Stimulated activated CD4-positive, alpha-beta T cell treated with anti-CD3 and anti-CD28 coated beads, Interleukin-12 subunit alpha, Interleukin-12 subunit beta, amount 100 ng/mL, for 24 hours (primary cell): ENCODE measurements at places on chromosomes 6 and 20.

GRCh38 chr6:144134176-144134575 is 16.1 kb upstream of the STX11 start:
- DNase-seq: no peak

DNA sequence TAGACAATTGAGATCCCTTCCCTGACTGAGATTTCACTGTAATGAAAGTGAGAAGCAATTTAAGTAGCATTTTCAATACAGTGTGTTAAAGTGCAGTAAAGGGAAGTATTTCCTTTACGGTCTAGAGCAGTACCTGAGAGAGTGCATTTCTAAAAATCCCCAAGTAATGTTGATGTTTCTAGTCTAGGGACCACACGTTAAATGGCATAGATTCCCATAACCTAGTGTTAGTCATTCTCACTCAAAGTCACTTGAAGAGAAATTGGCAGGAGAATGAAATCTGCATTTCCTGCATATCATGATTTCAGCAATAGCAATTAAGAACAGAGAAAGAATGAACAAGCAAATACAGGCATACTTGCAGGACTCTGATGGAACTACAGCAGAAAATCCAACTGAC is 67.9 kb downstream of the CGA start:
- DNase-seq: no peak

DNA sequence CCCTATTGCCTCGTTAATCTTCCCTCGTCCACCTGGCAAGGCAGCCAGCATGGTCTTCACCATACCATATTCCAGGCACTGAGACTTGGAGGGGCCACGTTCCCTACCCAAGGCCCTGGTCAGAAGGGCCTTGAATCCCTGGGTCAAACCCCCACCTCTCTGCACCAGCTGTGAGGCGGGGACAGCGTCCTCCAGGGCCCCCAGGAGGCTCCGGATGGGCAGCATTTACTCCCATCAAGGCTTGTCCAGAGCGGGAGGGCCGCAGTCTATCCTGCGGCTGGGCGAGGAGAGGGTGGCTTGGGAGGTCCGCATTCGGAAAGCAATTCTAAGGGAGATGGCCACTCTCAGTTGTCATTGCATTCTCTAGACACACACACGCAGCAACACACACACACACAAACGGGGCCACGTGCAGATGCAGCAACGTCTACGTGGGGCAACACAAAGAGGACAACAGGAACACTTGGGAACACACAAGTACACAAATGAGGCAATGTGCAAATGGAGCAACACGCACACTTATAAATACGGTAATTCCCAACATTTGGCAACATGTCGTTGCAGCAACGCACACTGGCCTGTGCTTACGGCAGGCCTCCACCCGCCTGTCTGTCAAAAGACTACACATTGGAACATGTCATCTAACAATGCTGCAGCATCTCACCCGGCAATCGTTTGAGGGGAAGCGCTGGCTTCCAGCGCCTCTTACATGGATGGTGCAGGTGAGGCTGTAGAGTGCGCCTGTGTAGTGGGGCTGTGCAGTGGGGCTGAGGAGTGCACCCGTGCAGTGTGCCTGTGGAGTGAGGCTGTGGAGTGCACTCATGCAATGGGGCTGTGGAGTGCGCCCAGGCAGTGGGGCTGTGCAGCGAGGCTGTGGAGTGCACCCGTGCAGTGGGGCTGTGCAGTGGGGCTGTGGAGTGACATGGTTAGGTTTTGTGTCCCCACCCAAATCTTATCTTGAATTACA is 12.9 kb upstream of the NTSR1 start:
- DNase-seq: no peak

DNA sequence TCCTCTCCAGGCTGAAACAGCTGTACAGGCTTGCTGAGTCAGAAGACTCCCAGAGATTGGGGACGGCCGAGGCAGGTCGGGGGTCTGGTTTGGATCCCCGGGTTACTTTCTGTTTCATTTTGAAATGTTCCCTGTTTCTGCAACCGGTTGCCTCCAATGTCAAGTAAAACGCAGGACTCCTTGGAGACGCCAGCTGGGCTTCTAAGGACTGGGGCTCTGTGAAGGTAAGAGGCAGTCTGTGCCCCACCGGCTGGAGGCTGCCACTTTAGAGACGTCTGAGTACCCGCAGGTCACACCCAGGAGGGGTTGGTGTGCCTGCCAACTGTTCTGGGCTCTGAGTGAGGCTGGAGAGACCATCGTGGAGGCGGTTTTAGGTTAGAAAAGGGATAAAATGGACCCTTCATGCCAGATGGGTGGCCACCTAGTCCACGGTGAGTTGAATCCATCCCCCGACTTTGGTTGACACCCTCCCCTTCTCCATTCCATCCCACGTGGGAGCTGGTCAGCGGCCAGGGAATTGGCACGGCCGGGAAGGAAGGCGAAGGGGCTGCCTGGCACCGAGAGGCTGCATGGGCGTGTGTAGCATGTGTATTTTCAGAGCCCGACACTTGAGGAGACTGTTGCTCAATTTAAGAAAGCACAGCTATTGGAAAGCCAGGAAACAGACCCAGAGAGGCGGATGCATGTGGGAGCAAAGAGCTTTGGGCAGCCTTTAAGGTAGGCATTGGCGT is 240.9 kb downstream of the PHACTR1 start:
- DNase-seq: no peak

DNA sequence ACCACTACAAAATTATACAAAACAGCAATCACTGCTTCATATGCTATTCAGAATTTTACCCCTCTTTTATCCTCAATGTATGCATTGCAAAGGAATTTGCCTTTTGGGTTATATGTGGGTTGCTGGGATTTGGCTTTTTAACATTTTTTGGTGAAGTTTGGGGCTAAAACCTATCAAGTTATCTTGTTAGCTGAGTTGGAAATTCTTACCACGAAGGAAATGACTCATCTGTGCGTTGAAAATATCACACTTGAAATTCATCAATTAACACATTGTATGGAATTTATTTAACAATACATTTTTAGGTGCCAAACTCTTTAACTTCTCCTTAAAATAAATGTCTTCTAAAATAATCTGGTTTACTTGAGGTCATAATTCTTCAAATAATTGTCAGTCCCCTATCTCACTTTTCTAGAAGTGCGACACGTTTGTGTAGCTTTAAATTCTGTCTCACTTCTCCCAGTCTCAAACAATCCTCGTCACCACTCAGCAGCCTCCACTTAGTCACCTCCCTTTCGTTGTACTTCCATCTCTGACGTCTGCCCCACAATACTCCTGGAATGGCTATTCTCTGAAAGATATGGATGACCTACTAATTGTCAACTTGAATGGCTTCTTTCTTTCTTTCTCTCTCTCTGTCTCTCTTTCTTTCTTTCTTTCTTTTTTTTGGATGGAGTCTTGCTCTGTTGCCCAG is 88.5 kb downstream of the PHACTR1 start:
- DNase-seq: no peak

DNA sequence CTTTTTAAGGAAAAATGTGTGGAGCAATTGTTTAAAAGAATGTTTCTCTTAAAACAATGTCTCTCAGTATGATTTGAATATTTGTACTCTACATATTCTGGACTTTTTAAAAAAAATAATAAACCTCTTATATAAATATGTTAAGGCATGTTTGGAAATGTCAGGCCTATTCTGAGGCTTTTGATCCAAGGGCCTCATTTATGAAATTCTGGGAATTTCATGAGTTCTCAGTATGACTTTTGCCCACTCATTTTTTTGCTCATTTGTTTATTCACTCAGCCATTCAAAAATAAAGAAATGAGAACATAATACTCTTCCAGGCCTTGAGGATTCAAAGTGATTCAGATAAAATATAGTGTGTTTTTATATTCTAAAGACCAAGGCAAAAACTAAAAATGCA is 60.4 kb downstream of the DOK5 start:
- DNase-seq: no peak

GRCh38 chr6:1240766-1241318 is 71.1 kb upstream of the FOXQ1 start:
- no peak for DNase-seq

- no peak for DNase-seq
Observed at GRCh38 chr6:157438611-157439111, 57.7 kb downstream of the ZDHHC14 start.

DNA sequence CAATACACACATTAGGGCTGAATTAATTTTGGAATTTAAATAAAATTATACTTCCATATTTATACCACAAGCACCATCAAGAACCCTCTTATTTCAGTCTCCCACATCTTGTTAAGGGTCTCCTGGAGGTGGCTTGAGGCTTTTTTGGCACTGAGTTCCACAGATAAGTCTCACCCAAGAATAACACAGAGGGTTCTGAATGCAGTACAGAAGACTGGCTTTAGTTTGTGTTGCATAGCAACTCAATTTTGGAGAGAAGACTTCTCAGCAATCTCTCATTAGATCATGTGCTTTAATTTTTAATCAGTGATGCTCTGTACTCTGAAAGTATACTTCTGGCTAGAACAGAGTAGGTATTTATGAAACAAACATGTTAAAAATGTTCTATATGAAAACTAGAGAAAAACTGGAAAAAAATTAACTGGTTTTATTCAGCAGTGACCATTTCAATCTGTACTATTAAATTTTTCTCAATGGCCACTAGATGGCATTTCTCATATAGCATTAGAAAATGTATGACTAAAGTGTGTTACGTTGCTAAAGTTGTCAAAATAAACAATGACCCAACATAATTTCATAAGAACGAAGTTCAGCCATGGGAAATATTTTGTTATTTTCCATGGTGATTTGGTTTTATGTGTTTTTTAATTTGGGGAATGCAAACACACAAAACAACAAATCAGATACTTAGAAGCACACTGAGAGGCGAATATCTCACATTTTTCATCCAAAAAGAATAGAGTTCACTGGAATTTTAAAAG is 32.7 kb upstream of the MAP7 start:
- no peak for DNase-seq

DNA sequence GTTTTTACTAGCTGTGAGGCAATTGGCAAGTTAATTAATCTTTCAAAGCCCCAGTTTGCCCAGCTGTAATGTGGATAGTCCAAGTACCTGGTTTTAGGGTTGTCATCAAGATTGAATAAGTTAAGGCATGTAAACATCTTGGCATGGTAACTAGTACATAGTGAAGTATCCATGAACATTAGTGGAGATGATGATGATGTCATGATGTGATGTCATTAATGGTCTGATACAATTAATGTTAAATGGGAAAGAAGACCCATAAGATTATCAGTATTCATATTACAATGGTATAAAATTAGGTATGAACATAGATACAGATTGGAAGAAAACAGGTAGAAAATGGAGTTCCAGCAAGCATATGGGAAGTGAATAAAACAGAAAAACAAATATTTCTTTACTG is 5.3 kb downstream of the EPB41L1 start:
- no peak for DNase-seq

DNA sequence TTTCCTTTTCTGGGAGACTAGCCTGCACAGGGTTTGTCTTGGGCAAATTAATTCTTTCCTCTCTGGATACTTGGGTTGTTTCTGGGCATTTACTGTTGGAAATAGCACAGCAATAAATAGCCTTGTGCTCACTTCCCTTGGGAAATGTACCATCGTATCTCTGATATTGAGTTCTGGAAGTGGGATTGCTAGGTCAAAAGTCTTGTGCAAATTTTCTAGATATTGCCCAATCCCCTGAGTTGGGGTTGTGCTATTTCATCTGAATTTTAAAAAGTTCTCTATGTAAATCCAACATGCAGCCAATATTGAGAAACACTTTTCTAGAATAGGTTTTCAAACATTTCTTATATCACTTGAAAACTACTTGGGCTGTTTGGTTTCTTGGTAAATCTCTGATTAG is 64.0 kb upstream of the ELOVL5 start:
- DNase-seq: no peak

- peak; percentile 53 for DNase-seq
Observed at GRCh38 chr6:31579546-31580437, 2.4 kb downstream of the LTB start.

GRCh38 chr20:62576815-62577489 is 65.4 kb upstream of the SLCO4A1 start:
- DNase-seq: no peak

DNA sequence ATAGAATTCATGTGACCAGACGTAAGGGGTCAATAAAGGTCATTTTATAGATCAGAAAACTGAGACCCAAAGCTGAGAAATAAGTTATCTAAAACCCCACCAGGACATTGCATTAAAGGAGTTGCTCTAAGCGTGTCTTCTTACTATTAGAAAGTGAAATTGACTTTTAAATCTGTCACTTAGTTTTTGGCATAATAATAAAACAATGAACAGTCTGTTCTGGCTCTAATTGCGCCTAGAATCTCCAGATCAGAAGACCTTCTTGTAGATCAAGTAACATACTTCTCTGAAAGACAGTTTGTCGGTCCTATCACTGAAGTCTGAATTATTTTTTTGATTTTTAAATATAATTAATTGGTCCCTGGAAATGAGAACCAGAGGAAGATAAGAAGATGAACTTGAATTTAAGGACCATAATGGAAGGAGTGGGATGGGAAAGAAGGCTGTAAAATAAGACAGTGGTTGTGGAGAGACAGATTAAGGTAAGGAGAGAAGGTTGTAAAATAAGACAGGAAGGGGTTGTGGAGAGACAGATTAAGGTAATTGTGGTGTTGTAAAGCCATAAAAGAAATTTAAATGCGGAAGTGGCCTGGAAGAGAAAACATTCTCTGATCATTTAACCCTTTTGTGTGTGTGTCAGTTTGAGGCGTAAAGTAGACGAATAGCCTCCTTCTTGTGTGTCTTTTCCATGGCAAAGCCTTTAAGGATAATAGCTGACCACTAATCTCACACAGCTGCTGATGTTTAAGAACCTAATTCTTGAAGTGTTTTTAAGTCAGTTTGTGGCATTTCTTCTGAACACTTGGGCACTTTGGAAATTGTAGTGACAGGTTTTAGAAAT is 20.1 kb downstream of the TOP1 start:
- no peak for DNase-seq

DNA sequence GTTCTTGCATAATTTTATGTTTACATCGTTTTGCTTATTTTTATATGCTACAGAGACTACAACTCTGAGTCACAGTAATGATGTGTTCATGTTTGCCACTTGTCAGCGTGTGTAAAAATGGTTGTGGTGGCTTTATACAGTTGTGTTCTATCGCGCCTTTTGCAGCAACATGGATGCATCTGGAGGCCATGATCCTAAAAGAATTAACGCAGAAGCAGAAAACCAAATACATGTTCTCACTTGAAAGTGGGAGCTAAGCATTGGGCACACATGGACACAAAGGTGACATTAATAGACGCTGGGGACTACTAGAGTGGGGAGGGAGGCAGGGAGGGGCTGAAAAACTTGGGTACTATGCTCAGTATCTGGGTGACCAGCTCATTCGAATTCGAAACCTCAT is 996 bp upstream of the SEC23B start:
- no peak for DNase-seq

DNA sequence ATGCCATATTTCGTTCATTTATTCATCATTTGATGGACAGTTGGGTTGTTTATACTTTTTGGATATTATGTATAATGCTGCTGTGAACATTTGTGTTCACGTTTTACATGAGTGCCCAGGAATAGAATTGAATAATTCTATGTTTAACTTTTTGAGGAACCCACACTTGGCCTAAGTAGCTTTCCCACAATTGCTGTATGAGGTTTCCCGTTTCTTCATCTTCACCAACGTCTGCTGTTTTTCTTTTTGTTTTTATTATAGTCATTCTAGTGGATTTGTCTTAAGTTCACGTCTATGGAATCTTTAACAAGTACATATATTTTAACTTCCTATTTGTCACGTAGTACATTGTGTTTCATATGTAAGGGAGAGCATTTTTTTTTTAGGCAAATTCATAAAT is 110.3 kb downstream of the JARID2 start:
- DNase-seq: no peak
